ENCODE measurements at places on chromosomes 3 and 15. TPM values are rescaled to one million over a fixed set of nuclear protein-coding genes. Genes with fewer than 3 reads are reported as not detected.

The ANKRD63 gene
- total RNA-seq: not detected

The ARHGAP11A gene
- 18.5 TPM for total RNA-seq

The GABRA5 gene
- total RNA-seq: 0.22 TPM

The PLSCR5 gene
- total RNA-seq: not detected

GRCh38 chr3:127777921-127778656 lies 44.2 kb downstream of the MGLL start:
- H3K27ac ChIP-seq: no peak overlapping the region
- no peak for DNase-seq
- no peak overlapping the region for H3K4me3 ChIP-seq
- H3K27me3 ChIP-seq: no peaks in the 10 kb centered on the region
- peaks cover 55% of the 10 kb centered on the region for H3K4me1 ChIP-seq

- H3K27me3 ChIP-seq: no peaks in the 10 kb centered on the region
- peaks cover 13% of the 10 kb centered on the region for H3K4me1 ChIP-seq
- H3K36me3 ChIP-seq: no peaks in the 10 kb centered on the region
- no peak overlapping the region for H3K4me3 ChIP-seq
- peak; percentile 50 for DNase-seq
Observed at GRCh38 chr3:16723978-16724377, 118.8 kb upstream of the DAZL start.

Measured in GM23248 (cell line).